Stromal cell of bone marrow (primary cell): ENCODE measurements at places on chromosomes 4 and X.

DNA sequence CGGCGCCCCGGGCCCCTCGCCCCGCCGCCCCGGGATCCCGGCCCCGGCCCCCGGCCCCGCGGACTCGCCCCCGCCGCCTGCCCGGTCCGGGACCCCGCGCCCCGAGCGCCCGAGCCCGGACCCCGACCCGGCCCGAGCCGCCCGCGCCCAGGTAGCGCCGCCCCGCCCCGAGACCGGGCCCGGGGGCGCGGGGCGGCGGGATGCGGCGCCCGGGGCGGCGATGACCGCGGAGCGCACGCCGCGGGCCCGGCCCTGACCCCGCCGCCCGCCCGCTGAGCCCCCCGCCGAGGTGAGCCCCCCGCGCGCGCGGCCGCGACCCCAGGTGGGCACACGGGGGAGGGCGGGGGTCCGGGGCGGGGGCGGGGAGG lies 224 bp downstream of the FGFRL1 start:
- DNase-seq, result no peak

DNA sequence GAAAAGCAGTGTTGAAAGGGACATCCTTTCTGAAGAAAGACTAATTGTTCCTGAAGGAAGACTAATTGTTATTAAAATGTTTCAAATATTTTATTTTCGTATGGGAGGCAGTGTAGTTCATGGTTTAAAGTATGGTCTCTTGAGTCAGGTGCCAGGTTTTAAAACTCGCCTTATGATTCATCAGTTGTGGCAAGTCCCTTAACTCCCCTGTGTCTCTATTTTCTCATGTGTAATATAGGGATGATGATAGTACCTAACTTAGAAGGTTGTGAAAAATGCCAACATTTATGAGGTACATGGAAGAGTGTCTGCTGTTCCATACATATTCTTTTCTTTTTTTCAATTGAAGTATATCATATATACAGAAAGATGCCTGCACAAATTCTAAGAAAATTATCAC lies 414.2 kb upstream of the DIPK2B start:
- no peak for DNase-seq

GRCh38 chr4:108036213-108036612 lies 46.5 kb downstream of the HADH start:
- no peak for DNase-seq

DNA sequence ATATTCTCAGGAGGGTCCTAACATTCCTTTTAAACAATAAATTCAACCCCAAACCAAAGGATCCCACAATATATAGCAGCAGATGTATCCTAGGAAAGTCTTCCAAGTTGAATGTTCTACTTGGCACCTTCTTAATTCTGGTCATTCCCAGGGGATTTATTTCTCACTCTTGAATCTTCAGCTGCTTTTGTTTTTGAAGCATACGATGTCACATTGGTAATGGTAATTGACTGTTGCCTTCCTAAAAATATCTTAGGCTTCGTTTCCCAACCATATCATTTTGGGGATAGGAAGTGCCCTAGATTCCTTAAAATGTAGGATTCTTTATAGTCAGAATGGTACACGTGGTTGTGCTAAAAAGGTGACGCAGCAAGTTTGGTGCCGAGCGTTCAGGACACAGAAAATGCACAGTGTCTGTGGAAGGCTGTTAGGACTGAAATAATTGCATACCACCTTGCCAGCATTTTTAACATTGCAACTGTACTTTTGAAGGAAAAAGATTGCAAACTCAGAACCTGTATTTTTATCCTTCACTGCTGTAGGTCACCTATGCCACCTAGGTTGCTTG lies 8.1 kb downstream of the SNX25 start:
- DNase-seq, result no peak

DNA sequence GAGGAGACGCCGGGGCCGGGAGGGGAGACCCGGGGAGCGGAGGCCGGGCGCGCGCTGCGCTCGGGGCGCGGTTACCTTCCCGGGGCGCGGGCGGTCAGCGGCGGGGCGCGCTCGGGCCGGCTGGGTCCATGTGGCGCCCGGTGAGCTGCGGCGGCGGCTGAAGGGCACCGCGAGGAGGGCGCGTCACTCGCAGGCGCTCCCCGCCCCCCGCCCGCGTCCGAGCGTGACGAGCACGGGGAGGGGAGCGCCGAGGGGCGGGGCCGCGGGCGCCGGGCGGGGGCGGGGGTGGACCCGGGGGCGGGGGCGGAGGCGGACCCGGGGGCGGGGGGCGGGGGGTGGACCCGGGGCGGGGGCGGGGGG lies at the start of gene CPLX1:
Gene CPLX1 (minus strand): TSS at position 159 of the 360 bp plus-strand sequence. CDS start 1,607 bp downstream, outside the sequence.
- DNase-seq, result no peak

DNA sequence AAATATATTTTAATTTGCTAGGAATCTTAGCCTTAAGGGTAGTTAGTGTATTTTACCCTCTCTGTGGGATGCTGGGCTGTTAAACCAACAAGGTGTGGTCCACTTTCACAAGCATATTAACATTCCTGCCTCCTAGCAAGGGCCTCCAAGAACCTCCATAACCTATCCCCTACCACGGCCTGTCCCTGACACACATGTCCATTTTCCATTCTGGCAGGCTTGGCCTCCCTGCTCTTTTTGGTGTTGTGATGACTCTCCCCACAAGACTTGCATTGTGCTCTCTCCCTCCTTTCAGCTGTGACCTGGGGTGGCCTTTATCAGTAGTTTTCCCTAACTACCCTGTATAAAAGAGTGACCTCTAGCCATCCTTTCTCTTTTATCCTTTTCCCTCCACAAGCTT lies 120.2 kb downstream of the KLHL8 start:
- DNase-seq, result no peak

- no peak for DNase-seq
These were observed 433.1 kb upstream of the FAM241A start for GRCh38 chr4:111712093-111712677.

DNA sequence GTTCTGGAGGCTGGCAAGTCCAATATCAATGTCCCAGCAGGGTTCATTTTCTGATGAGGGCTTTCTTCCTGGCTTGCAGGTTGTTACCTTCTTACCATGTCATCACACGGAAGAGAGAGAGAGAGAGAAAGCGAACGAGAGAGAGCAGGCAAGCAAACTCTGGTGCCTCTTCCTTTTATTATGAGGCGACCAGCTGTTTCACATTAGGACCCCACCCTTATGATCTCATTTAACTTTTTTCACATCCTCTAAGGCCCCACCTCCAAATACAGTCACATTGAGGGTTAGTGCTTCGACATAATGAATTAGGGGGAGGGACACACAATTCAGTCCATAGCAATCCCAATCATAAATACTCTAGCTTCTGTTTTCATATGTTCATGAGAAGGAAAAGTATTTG lies 10.6 kb upstream of the GPR174 start:
- no peak for DNase-seq

- no peak for DNase-seq
These were observed 360.9 kb upstream of the ATOH1 start for GRCh38 chr4:93467484-93468155.

- DNase-seq, result peak; percentile 25
These were observed 80.2 kb upstream of the CBLL2 start for GRCh38 chrX:22192419-22193060.

GRCh38 chr4:47031011-47031678 lies at the start of gene GABRB1:
Gene GABRB1, plus strand, starts transcription at chr4:47031567.
- DNase-seq, result no peak

DNA sequence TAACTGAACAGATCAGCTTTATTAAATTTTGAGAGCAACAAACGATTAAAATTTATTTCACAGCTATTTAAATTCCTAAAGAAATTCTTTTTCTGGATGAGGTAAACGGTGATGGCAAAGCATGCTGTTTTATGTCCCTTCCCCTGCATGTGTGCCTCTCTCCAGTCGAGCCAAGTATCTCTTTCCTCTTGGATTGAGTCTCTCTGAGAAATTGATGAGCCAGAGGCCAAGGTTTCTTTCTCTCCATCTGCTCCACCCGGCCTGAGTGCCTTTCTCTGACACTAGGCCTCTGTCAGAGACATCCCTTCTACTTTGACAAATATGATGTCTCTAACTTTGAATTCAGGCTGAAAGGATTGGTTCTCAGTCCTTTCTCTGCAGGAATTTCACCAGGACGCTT lies 42.6 kb upstream of the PARM1 start:
- no peak for DNase-seq

DNA sequence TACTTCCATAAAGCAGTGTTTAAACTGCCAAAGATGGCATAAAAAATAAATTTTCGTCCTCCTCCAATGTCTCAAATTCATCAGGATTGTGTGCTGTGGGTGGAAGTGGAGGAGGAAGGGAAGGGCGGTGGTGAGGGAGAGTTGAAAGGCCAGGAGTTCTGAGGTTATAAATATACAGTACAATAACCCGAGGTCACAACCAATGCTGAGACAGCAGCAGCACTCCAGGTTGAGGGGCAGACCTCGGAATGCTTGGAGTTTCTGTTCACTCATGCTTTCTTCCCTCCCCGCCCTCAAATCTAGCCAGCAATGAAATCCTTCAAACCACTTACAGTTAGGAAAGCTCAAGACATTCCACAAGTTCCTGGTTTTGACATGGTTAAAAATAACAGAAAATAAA lies 134.0 kb upstream of the SMAD1 start:
- DNase-seq, result peak; percentile 18

- DNase-seq, result no peak
These were observed 10.2 kb downstream of the SH3TC1 start for GRCh38 chr4:8209181-8209874.

DNA sequence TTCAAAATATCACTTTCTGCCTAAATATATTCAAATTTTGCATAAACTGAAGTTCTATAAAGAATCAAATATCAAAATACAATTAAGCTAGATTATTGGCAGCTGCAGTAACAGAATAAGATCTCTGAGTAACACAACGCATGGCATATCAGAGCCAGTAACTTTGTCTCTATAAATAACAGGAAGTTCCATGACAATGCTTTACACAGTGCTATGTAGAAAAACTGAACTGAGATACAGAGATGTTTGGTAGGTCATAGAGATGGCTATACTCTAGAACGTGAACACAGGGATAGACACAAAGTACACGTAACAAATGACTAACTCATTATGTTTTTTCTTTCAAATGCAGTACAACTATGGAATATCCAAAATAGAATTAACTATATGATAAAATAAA lies 18.2 kb downstream of the UBE2D3 start:
- no peak for DNase-seq

GRCh38 chrX:108439961-108440696 lies 491 bp downstream of the COL4A5 start:
- DNase-seq, result no peak

DNA sequence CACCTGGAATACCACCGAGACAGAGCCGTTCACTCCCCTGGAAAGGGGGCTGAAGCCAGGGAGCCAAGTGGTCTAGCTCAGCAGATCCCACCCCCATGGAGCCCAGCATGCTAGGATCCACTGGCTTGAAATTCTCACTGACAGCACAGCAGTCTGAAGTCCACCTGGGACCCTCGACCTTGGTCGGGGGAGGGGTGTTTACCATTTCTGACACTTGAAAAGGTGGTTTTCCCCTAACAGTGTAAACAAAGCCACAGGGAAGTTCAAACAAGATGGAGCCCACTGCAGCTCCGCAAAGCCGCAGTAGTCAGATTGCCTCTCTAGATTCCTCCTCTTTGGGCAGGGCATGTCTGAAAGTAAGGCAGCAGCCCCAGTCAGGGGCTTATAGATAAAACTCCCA lies 243.2 kb downstream of the RASL11B start:
- no peak for DNase-seq

GRCh38 chr4:6877067-6877466 lies 32.6 kb upstream of the TBC1D14 start:
- DNase-seq, result no peak
